ENCODE measurements at places on chromosomes 3 and 15.
A peak's percentile ranks its signal among the peaks of the same experiment; 100 is the strongest.

GRCh38 chr3:113247675-113248458 is 36.5 kb downstream of the BOC start:
- peak; percentile 62 for DNase-seq

DNA sequence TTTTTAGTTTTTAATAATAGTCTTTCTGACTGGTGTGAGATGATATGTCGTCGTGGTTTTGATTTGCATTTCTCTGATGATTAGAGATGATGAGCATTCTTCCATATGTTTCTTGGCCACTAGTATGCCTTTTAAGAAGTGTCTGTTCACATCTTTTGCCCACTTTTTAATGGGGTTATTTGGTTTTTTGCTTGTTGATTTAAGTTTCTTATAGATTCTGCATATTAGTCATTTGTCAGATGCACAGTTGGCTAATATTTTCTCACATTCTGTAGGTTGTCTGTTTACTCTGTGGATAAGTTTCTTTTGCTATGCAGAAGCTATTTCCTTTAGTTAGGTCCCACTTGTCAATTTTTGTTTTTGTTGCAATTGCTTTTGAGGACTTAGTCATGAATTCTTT is 185.4 kb downstream of the SUCNR1 start:
- no peak for DNase-seq

DNA sequence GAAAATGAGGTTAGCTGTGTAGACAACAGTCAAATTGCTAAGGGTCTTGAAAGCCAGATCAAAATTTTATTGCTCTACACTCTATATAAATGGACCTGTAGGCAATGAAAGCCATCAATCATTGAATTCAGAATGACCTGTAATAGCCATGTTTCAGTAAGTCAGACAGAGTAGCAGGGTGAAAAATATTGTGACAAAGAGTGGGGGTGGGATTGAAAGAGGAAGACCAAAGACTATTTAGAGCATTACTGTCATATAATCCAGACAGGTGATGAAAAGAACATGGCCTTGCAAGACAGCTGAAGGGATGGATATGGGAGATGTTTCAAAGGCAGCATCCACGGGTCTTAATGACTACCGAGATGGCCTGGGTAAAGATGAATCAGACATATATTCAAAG is 22.2 kb downstream of the IFT57 start:
- no peak for DNase-seq

DNA sequence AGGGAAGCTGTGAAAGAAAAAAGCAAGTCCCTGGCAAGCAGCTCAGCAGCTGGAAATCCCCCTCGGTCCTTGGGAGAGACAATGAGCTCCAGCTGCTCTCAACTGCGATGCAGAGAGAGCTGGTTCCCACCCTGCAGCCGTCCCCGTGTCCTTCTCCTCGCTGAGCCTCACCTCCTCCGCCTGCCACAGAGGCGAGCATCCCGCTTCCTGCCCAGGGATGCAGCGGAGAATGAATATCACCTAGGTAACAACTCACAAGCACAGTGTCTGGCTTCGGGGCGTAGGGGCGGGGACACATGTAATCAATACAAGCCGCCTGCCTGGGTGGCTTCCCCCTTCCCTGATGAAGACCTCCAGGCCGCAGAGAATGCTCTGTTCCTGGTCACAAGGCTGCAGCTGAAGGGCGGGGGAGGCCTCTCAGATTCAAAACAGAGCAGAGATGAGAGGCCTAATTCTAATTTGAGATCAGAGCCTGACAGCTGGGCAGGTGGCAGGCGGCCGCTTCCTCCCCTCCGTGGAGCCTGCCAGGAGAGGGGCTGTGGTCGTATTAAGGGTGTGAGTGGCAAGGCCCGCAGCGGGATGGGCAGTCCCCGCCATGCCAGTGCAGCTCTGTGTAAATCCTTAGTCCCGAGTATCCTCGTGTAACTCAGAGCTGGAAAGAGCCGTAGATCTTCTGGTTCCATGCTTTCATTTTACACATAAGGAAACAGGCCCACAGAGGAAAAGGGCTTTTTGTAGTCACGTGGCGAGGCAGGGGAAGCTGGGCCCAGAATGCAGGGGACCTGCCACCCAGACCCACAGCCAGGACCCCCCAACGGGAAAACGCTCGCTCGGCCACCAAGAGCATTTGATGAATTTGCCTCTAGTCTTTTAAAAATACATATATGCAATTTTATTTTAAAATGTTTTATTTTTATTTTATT is 24.3 kb downstream of the ZDHHC19 start:
- no peak for DNase-seq

- DNase-seq = no peak
These were observed 549.5 kb downstream of the DIPK2A start for GRCh38 chr3:144521131-144521530.

- DNase-seq = no peak
These were observed 47.5 kb upstream of the CHMP2B start for GRCh38 chr3:87179642-87180041.
